Activated CD4-positive, CD25-positive, alpha-beta regulatory T cell (primary cell): ENCODE measurements at places on chromosomes 5 and 9.

GRCh38 chr5:102720969-102721368 lies 34.1 kb upstream of the PAM start:
- no peak for DNase-seq

DNA sequence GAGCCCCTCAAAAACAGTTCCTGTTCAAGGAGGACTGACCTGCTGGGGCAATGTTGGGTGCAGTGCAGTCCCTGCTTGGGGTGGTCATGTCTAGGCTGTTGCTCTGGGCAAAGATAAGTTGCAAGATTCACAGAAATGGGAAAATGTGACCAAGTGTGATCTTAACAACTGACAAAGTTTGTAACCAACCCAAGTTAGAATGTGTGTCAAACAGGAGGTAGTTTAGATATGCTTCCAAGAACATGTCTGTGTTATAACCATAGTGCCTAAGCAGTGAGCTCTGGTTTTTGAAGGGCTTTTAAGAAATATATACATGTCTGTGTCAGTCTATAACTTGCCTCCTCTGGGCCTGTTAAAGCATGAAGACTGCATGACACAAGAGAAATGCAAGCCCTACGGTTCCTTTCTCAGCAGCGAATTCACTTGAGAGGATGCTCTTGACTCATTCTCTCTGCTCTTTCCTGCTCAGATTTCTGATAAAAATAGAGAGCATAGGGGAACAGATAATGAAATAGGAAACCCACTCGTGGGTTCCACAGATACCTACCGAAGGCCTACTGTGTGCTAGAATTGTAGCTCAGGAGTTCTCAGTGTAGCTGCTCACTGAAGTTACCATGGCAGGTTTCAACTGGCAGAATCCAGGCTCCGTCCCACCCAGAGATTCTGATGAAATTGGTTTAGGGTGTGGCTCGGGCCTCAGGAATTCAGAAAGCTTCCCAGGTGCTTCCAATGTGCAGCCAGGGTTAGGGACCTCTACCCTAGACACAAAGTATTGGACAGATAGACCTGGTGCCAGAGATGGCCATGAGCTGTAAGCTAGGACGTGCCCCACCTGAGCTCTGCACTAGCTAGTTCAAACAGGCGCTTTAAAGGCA lies 52.4 kb downstream of the ARHGEF37 start:
- DNase-seq = no peak

DNA sequence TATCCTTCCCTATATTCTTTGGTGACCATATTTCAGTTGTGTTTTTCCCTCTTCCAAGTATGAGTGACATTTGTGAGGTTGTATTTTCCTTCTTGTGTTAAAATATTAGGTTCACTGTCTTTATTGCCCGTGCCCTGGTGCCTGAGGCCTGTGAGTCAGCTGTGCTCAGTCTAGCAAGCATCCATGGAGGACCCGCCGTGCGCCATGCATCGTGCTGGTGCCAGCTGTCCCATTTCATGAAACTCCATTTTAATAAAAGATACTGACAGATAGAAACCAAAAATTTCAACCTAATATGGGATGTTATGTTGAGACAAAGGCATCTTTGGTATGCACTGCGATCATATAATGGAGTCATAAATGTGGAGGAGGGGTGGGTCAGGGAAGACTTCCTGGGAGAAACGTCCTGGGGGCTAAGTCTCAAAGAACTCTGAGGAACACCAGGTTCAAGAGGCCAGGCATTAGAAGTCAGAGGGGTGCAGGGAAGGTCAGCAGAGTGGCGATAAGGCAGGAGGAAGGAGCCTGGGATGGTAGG lies 34.0 kb upstream of the FGF1 start:
- DNase-seq = no peak

GRCh38 chr5:56147106-56147505 lies 86.0 kb downstream of the ANKRD55 start:
- no peak for DNase-seq

DNA sequence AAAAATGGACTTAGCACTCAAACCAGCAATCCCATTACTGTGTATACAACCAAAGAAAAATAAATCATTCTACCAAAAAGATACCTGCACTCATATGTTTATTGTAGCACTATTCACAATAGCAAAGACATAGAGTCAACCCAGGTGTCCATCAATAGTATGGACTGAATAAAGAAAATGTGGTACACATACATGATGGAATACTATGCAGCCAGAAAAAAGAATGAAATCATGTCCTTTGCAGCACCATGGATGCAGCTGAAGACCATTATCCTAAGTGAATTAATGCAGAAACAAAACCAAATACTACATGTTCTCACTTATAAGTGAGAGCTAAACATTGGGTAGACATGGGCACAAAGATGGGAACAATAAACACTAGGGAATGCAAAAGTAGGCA lies 236.8 kb upstream of the POU5F2 start:
- DNase-seq = no peak

DNA sequence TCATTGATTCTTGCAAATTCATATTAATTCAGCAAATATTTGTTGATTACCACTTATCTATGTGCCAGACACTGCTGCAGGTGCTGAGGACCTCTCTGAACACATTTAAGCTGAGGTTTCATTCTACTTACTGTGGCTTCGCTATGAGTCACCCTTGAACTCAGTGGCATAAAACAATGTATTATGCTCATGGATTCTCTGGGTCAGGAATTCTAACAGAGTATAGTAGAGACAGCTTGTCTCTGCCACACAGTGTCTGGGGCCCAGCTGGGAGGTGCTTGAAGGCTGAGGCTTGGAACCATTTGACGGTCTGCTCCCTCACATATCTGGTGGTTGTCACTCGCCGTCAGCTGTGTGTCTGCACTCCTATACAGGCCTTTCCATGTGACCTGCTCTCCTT lies 124.3 kb upstream of the NR3C1 start:
- no peak for DNase-seq

DNA sequence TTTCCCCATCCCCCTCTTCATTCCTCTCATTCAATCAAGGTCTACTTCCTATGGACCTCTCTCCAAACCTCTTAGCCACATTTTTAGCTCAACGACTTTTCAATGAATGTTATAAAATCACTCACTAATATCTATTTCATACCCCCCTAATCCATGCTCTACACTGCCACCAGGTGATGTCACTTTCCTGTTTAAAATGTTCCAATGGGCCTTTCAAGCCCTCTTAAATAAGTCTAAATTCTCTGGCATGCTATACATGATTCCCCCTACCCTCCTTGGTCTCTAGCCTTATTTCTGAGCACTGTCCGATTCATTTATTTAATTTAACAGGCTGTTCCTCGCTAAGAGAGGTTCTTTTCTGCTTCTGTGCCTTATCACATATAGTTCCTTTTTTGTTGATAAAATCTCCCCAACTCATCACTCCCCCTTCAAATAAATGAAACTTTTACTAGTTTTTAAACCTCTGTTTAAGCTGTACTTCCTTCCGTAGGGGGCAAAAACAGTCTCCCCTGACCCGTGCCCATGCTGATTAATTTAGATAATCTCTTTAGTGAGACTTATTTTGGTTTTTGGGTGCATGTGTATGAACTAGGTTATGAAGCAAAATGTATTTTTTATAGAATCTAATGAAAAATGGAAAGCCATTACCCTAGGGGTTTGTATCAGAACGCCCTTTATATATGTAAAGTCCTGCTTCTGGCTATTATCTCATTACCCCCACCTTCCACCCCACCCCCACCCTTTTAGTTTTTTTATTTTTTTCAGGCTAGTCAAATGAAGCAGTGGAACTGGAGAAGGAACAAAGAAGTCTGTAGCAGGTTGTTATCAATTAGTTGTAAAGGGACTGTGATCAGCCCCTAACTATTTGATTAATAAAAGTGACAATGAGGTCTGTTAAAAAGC lies 9.0 kb downstream of the ABHD17B start:
- no peak for DNase-seq

DNA sequence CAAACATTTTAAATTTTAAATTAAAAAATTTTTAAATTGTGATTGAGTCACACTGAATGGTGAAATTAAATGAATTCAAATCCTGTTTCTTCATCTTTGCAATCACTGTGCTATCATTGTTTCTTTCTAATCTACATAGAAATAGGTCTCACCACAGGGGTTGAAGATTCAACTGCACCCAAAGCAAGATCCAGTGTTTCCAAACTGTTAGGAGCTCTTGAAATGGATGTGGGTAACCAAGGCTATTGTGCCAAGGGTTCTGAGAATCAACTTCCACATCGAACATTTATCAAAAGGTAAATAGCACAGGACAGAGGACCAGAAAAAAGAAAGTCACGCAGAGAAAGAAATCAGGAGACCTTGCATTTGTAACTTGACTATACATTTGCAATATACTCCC lies 172.6 kb upstream of the RASEF start:
- DNase-seq = no peak
